Activated naive CD8-positive, alpha-beta T cell treated with anti-CD3 and anti-CD28 coated beads, Interleukin-2, amount 10 ng/mL, durations not matched to agents 7 days and 5 days (primary cell): ENCODE measurements at places on chromosomes 5 and 9.

DNA sequence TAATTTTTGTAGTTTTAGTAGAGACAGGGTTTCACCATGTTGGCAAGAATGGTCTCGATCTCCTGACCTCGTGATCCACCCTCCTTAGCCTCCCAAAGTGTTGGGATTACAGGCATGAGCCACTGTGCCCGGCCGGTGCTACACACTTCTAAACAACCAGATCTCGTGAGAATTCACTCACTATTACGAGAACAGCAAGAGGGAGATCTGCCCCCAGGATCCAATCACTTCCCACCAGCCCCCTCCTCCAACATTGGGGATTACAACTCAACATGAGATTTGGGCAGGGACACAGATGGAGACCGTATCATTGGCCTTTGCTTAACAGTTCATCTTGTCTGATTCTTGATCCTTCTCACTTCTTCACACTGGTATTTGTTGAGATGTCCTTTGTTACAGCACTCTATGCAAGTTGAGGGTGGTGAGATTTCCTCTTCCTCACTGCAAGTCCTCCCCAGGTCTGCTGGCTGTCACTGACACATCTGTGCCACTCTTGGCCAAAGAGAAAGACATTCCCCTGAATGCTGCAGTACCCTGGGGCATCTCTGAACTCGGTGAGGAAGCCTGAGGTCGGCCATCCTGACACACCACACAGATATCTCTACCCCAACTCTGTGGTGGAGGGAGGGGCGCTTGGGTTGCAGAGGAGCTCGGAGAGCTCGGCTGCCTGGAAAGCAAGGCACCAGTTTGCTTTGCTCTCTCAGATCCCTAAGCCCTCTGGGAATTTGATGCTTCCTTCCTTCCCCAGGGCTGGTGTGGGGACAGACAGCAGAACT lies 4.2 kb upstream of the SUB1 start:
- DNase-seq, result no peak

GRCh38 chr5:73565969-73566547 lies 515 bp downstream of the UTP15 start:
- DNase-seq, result no peak

DNA sequence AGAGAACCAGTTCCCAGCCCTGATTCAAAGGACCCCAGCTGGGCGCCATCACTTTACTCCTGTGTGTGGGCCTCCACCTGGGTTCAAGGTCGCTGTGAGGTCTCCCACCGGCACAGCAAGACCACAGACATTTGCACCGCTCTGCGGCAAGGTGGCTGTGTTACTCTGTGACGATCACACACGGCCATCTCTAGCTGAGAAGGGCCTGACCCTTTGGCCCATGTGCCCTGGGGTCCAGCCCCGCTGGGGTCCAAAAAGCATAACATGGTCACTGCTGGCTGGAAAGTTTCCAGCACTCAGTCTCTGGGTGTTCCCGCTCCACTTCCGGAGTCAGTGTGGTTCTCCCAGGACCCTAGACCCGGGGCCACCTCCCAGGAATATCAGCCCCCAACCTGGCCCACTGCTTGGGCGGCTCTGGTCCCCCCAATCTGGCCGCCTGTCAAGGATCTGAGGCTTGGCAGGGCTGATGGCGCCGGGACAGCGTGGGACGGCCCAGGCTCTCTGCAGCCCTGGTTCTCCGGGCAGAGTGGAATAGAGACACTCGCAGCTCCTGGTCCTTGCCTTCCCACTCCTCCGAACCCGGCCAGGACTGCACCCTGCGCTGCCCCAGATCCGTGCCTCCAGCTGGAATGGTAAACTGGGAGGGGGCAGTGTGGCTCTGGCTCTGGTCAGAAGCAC lies 3.9 kb upstream of the LMX1B start:
- peak; percentile 25 for DNase-seq

DNA sequence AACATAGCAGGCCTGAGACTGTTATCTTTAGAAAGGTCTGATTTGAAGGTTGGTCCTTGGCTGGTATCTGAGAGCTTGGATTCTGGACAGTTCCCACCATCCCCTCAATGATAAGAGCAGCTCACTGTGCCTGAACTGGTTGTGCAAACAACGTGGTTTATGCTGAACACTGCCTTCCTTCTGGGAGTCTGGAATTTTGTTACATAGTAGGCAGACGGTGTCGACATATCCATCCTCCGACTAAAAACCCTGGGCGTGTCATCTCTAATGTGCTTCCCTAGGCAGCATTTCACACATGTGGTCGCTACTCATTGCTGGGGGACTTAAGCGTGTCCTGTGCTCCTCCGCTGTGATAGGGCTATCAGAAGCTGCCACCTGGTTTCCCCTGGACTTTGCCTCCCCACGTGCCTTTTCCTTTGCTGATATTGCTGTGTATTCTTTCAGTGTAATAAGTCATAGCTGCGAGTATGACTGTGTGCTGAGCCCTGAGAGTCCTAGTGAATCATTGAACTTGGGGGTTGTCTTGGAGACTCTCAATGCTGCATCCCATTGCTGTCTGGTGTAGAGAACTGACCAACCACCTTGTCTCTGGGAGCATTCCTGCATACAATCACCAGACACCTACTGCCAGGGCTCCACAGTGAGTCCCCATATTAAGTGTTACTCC lies 119.1 kb upstream of the TBC1D2 start:
- no peak for DNase-seq

- no peak for DNase-seq
These were observed 473.9 kb upstream of the CYLC2 start for GRCh38 chr9:102521097-102521755.

DNA sequence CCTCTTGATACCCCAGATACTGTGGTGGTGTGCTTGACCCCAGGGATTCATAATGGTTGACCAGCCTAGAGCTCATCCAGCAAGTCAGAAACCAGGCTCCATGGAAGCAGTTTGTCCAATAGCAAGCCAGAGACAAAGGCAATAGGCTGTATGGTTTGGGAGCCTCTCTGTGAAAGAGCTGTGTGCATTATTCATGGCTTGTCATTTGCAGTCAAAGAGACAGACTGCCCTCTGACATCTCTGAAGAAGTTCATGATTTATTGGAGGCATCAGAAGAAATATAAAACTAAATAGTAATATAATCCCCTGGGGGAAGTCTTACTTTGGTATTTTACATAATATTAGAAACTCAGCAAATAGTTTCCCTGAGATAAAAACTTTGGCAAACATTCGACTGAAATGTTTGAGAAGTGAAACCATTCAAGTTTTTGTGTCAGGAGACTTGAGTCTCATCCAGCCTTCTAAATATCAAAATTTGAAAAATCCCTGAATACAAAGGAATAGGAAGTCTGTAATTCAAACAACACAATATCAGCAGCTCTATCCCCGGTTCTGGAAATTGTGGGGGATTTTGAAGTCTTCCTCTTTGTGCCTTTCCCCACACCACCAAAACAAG lies 250.3 kb downstream of the ZSWIM6 start:
- no peak for DNase-seq

- DNase-seq, result no peak
These were observed 315.3 kb upstream of the PTGER4 start for GRCh38 chr5:40364441-40364840.
